ENCODE measurements at places on chromosomes 1 and 21. TPM values are rescaled to one million over a fixed set of nuclear protein-coding genes. Genes with fewer than 3 reads are reported as not detected.

- no peaks in the 10 kb centered on the region for H3K27me3 ChIP-seq
- no peaks in the 10 kb centered on the region for H3K36me3 ChIP-seq
- H3K27ac ChIP-seq = no peak overlapping the region
- H3K4me3 ChIP-seq = no peak overlapping the region
These were observed 189.7 kb upstream of the ADGRL4 start for GRCh38 chr1:79196211-79196610.

DNA sequence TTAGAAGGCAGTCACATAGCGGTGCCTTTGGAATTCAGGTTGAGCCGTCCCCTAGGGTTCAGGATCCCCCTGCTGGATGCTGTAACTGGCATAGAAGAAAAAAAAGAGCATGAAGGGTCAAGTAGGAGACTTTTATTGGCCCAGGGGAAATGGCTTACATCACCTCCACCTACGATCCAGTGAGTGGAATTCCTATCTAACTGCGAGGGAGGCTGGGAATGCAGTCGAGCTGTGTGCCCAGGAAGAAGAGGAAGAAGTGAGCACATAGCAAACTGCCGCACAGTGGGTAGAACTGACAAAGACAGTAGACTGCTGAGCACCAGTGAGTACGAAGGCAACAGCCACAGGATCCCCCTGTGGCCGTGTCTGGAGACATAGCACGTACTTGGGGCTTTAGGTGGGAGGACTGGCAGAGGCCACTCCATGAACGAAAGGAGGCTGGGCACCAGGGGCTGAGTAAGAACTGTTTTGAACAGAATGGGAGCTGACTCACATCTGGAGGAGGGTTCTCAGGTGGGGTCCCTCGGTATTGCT, 79.2 kb downstream of the RNF220 start:
- H3K36me3 ChIP-seq = no peaks in the 10 kb centered on the region
- H3K27ac ChIP-seq = no peak overlapping the region
- DNase-seq = no peak
- H3K4me3 ChIP-seq = no peak overlapping the region
- no peaks in the 10 kb centered on the region for H3K4me1 ChIP-seq

CFAP45 gene
- 1.3 TPM for total RNA-seq

SPRR2E gene
- not detected for total RNA-seq

GRCh38 chr1:11156441-11156840, 32.7 kb upstream of the ANGPTL7 start:
- no peak overlapping the region for H3K4me3 ChIP-seq
- no peaks in the 10 kb centered on the region for H3K27me3 ChIP-seq
- H3K36me3 ChIP-seq = peaks cover 78% of the 10 kb centered on the region
- DNase-seq = no peak
- H3K4me1 ChIP-seq = no peaks in the 10 kb centered on the region

DNA sequence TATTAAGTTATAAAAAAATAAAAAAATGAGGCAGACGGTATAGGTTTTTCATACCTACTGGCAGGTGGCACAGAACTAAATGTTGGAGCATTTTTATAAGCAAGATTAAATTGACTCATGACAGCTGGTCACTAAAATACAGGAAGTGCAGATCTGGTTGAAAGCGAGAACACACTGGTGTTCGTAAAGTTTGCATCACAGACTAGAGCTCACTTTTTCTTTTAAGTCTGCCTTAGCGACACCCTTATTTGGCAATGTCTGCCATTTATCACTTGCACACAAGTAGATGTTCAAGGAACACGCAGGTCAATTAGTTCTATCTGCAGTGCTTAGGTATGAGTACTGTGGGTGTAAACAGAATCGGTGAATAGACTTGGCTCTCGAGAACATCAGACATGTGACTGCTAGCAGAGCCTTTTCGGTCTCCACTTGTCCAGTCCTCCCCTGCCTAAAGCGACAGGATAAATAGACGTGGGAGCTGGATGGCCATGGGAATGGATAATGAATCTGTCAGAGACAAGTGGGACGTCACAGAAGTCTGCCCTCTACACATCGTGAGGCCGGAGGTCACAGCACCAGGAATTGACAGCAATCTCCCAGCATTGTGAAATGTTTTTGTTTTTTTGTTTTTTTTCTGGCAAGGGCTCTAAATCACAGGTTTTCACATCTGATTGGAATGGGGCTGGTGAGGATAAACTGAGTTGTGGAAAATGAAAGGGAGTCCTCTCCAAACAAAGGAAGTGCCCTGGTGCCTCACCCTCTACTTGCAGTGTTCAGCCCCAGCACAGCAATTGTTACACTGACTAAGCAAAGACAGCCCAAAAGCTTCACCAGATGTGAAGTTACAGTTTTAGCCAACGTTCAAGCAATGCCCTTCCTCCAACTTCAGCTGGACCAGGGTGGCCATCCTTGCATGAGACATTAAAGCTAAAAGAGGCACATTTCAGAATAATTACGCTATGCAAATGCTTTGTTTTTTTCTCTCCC, 248.9 kb downstream of the NTNG1 start:
- DNase-seq = no peak
- peaks cover 5% of the 10 kb centered on the region for H3K27me3 ChIP-seq
- no peak overlapping the region for H3K4me3 ChIP-seq
- no peak overlapping the region for H3K27ac ChIP-seq
- H3K4me1 ChIP-seq = no peaks in the 10 kb centered on the region
- H3K36me3 ChIP-seq = no peaks in the 10 kb centered on the region

- peak overlapping the region; percentile 76 for H3K27ac ChIP-seq
- peak overlapping the region; percentile 100 for H3K4me3 ChIP-seq
- H3K36me3 ChIP-seq = peaks cover 5% of the 10 kb centered on the region
- peaks cover 69% of the 10 kb centered on the region for H3K4me1 ChIP-seq
- DNase-seq = no peak
These were observed 2.1 kb downstream of the SDE2 start for GRCh38 chr1:225996946-225997545.

DNA sequence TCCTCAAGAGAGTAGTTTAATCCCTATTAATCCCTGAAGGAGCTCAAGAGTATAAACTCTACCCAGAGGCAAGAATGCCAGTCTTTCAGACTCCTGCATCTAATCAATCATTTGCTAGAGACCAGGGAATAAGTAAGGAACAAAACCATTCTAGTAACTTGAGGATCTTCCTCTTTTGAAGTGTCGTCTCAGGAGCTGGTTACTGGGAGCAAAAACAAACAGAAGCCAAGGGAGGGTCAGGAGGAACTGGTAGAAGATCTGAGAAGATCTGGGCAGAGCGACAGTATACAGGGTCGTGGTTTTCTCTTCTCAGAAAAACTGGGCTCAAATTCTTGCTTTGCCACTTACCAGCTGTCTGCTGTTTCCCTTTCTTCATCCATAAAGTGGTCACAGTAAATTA, 69.3 kb downstream of the RPS6KA1 start:
- H3K4me1 ChIP-seq = peaks cover 7% of the 10 kb centered on the region
- no peak for DNase-seq
- H3K4me3 ChIP-seq = no peak overlapping the region
- H3K27me3 ChIP-seq = peaks cover 1% of the 10 kb centered on the region
- H3K36me3 ChIP-seq = no peaks in the 10 kb centered on the region

DNA sequence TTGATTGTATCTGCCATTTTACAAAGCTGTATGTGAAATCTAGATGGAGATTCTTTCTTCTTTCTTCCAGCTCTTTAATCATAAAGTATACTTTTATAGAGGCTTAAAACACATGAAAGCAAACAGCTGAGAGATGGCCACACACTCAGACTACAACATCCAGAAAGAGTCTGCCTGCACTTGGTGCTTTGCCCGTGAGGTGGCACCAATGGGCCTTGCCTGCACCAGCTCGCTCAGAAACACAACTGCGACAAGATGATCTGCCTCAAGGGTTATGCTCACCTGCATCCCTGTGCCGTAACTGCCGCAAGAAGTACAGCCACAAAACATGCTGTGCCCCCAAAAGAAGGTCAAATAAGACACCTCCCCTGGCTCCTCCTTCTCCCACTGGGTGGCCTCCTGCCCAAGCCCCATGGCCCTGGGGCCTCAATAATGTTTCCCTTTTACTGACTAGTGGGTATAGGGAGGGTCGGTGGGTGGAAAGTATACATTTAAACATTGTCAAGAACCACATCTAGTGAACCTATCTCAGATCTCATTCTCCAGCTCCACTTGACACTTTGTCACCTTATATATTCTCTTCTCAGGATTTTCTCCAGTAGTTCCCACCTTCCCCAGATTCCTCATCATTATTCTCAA, 66.7 kb upstream of the ANGPTL3 start:
- no peak for DNase-seq
- H3K27ac ChIP-seq = peak overlapping the region; percentile 10
- no peak overlapping the region for H3K4me3 ChIP-seq
- H3K36me3 ChIP-seq = no peaks in the 10 kb centered on the region
- no peaks in the 10 kb centered on the region for H3K27me3 ChIP-seq

- peaks cover 2% of the 10 kb centered on the region for H3K4me1 ChIP-seq
- H3K27ac ChIP-seq = no peak overlapping the region
- peaks cover 5% of the 10 kb centered on the region for H3K27me3 ChIP-seq
- no peak overlapping the region for H3K4me3 ChIP-seq
- DNase-seq = no peak
- no peaks in the 10 kb centered on the region for H3K36me3 ChIP-seq
These were observed 447.4 kb downstream of the CAMTA1 start for GRCh38 chr1:7232441-7233236.

GRCh38 chr1:9438431-9439073, 100.7 kb upstream of the SLC25A33 start:
- peaks cover 9% of the 10 kb centered on the region for H3K27me3 ChIP-seq
- H3K27ac ChIP-seq = no peak overlapping the region
- H3K4me3 ChIP-seq = no peak overlapping the region
- no peaks in the 10 kb centered on the region for H3K4me1 ChIP-seq
- DNase-seq = no peak

B3GALT5 gene
- not detected for total RNA-seq

WNT2B gene
- 0.21 TPM for total RNA-seq

DNA sequence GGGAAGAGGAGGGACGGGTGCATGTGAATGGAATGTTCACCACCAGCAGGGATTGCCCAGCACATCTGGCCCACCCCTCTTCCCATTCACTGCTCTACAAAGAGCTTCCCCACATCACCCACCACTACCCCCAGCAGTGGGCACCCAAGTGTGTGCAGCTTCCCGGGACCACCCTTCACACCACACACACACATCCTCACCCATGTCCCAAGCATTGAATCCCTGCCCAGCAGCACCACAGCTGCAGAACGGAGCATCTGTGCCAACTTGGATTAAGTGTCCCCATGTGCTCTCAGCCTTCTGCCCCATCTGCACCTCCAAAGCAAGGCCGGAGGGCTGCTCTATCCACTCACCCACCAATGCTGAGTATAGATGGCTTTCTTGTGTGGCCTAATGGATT, 141.4 kb downstream of the PSMG1 start:
- H3K4me3 ChIP-seq = no peak overlapping the region
- H3K27me3 ChIP-seq = no peaks in the 10 kb centered on the region
- H3K27ac ChIP-seq = no peak overlapping the region
- peaks cover 6% of the 10 kb centered on the region for H3K4me1 ChIP-seq
- H3K36me3 ChIP-seq = no peaks in the 10 kb centered on the region

DNA sequence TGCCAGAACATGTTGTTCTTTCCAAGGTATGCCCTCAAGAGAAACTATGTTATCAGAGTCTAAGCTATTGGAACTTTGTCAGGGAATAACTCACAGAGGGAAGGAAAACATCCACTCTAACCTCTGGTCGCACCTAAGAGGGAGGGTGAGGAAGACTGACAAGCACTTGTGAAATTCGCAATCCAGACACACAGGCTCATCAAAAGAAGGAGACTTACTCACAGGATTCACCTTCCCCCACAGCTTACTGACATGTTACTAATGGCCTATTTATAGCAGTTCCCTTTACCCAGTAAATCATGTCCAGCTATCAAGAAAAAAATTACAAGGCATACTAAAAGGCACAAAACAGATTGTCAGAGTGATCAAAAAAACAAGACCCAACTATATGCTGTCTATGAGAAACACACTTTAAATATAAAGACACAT, 36.9 kb downstream of the WDR64 start:
- no peak for DNase-seq
- H3K4me1 ChIP-seq = no peaks in the 10 kb centered on the region

GRCh38 chr1:236608930-236609726, 4.8 kb upstream of the HEATR1 start:
- no peak for DNase-seq
- H3K36me3 ChIP-seq = peaks cover 7% of the 10 kb centered on the region
- no peak overlapping the region for H3K4me3 ChIP-seq
- H3K4me1 ChIP-seq = peaks cover 8% of the 10 kb centered on the region
- H3K27me3 ChIP-seq = peaks cover 39% of the 10 kb centered on the region
- no peak overlapping the region for H3K27ac ChIP-seq

OR2T29 gene
- total RNA-seq = not detected

GRCh38 chr1:67564193-67564592, 120.8 kb upstream of the GADD45A start:
- DNase-seq = no peak
- H3K4me3 ChIP-seq = no peak overlapping the region
- no peaks in the 10 kb centered on the region for H3K4me1 ChIP-seq

ADAM15 gene
- 21.1 TPM for total RNA-seq

ALX3 gene
- total RNA-seq = not detected

- no peak for DNase-seq
- no peaks in the 10 kb centered on the region for H3K27me3 ChIP-seq
- peaks cover 6% of the 10 kb centered on the region for H3K4me1 ChIP-seq
- peaks cover 3% of the 10 kb centered on the region for H3K36me3 ChIP-seq
- peak overlapping the region; percentile 34 for H3K27ac ChIP-seq
- no peak overlapping the region for H3K4me3 ChIP-seq
These were observed 23.4 kb downstream of the SESN2 start for GRCh38 chr1:28282426-28283407.

- peaks cover 33% of the 10 kb centered on the region for H3K27me3 ChIP-seq
- no peak for DNase-seq
- H3K27ac ChIP-seq = no peak overlapping the region
- H3K36me3 ChIP-seq = no peaks in the 10 kb centered on the region
- no peaks in the 10 kb centered on the region for H3K4me1 ChIP-seq
These were observed 37.8 kb downstream of the KCNK1 start for GRCh38 chr1:233651563-233652233.
